LHCN-M2 (cell line): ENCODE measurements at places on chromosomes 13 and 19. TPM values are rescaled to one million over a fixed set of nuclear protein-coding genes. Genes with fewer than 3 reads are reported as not detected.

The SHC2 gene
- total RNA-seq: 0.32 and 0.57 TPM in 2 replicates

The B9D2 gene
- total RNA-seq: 3.7 and 5.3 TPM in 2 replicates

The FOSB gene
- total RNA-seq: 0.32 and 0.34 TPM in 2 replicates

The FCGBP gene
- total RNA-seq: 0.06 and 0.13 TPM in 2 replicates

DNA sequence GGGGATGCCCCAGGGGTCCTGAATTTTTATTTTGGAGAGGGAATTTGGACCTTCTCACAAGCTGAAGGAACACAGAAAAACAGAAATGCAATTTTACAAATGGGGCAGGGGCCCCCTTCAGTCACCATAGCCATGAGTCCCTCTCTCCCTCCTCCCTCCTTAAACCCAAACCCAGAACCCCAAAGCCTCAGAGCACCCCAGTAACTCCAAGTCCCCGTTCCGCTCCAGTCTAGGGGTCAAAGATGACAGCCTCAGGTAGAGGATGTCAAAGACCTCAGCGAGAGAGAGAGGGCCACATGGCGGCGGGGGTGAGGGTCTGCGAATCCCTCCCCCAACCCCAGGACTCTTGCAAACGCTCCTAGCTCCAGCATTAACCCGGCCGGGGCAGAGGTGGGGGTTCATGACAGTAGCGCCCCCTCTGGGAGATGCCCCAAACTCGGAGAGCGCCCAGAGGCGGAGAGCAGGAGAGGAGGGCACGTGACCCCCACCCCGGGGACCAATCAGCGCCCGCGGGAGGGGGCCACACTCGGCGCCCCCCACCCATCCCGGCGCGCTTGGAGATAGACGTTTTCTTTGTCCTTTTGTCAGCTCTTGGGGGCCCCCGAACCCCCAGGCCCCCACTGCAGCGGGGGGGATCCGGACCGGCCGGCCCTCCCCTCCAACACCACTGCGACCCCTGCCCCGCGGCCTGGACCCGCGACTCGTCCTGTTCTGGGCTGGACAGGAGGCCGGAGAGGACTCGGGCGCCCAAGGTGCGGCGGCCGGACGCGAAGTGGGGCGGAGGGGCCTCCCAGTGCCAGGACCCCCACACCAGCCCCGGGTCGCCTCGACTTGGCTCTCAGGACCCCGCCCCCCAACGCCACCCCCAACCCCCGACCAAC lies 20.8 kb upstream of the SEMA6B start:
- no peak for DNase-seq

GRCh38 chr13:39729156-39729555 lies 73.7 kb downstream of the COG6 start:
- no peak for DNase-seq

DNA sequence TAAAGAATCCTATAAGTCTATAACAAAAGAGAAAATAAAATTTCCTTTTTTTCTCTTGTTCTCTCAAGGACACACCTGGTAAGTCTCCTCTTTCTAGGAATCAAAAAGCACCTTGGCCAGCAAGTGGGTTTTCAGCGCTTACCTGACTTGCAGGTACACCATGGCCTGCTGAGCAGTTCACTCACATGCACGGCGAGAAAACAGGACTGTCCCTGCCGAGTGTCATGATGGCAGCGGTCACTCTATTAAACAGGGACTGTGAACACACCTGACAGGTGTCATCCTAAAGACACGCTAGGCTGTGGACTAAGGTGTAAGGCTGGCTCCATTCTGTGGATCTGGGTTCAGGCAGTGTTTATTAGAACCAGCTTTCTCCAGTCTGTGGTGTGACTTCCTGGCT lies 170.2 kb downstream of the TEX29 start:
- no peak for DNase-seq

DNA sequence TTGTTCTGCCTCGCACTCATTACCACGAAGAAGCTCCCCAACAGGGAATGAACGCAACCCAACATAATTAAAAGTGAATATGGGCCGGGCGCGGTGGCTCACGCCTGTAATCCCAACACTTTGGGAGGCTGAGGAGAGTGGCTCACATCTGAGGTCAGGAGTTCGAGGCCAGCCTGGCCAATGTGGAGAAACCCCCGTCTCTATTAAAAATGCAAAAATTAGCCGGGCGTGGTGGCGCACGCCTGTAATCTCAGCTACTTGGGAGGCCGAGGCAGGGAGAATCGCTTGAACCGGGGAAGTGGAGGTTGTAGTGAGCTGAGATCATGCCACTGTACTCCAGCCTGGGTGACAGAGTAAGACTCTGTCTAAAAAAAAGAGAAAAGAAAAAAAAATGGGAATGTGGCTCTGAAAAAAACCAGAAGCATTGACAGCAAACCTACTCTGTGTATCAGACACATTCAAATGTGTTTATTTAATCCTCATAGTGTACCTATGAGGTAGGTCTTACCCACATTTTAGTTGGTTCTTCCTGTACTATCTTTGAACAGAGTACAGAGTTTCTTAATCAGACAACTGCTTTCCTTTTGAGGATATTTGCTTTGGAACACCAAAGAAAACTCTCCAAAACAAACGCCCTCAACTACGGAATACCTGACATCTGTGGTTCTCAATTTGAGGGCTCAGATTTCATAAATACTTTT lies 70.0 kb downstream of the NUFIP1 start:
- no peak for DNase-seq

- no peak for DNase-seq
These were observed 23.7 kb upstream of the GPR18 start for GRCh38 chr13:99281811-99282263.

GRCh38 chr13:99065235-99066015 lies 87.6 kb upstream of the DOCK9 start:
- no peak for DNase-seq

- peak; percentile 21 for DNase-seq
These were observed 27.1 kb downstream of the MBNL2 start for GRCh38 chr13:97249093-97249795.

- peak; percentile 78 for DNase-seq
These were observed 10.2 kb downstream of the DHRS12 start for GRCh38 chr13:51793570-51794271.

DNA sequence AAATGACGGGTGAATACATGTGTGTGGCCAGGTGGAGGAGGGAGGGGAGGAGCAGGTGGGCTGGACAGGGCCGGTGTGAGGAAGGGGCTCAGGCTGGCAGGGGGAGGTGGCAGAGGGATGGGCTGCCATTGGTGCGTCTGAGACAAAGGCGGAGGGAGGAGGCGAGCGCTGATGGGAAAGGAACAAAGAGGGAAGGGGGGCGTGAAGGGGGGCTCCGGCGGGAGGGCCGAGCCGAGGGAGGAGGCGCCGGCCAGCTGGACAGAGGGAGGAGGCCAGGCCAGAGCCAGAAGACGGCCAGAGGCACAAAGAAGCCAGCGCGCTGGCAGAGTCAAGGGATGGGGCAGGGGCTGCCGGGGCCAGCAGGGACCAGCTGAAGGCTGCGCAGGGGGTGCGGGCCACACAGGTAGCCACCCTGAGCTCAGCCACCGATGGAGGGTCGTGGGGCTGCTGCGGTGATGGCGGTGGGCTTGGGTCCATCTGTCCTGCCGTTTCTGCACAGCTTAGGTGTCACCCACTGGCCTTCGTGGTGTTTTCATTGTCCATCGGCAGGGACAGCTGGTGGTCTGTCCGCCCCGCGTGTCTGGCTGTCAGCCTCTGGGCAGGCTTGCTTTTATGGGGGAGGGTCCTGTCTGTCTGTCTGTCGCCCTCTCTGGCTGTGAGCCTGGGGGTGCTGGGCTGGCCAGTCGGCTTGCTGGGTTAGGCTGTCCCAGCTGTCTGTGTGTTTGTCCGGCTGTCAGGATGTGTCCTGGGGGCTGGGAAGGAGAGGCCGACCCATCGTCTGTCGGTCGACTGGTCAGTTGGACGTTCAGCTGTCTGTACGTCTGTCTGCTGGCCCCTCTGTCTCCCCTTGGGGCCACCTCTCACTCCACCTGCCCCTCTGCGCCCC lies 2.2 kb downstream of the APC2 start:
- no peak for DNase-seq

- DNase-seq: peak; percentile 11
These were observed 29.6 kb downstream of the VWA8 start for GRCh38 chr13:41931337-41931736.

- DNase-seq: peak; percentile 11
These were observed 13.6 kb upstream of the GALP start for GRCh38 chr19:56162258-56162657.

DNA sequence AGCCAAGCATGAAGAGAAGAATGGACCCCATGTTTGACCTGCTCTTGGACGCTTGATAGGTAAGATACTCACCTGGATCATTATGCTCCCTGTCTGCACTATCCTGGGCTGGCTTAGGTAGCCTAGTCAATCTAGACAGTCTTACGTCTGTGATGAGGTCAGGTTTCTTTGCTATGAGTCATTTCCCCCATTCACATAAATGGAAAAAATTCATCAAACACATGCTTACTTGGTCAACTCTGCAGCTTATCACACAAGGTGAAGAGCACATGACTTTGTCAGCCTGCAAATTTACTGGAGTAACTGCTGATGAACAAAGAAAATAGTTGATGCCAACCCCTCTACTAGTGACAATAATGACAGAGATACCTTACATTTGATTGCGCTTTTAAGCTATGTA lies 170.0 kb downstream of the NUFIP1 start:
- DNase-seq: peak; percentile 72

- DNase-seq: no peak
These were observed 38.0 kb upstream of the ZNF573 start for GRCh38 chr19:37817180-37817981.

DNA sequence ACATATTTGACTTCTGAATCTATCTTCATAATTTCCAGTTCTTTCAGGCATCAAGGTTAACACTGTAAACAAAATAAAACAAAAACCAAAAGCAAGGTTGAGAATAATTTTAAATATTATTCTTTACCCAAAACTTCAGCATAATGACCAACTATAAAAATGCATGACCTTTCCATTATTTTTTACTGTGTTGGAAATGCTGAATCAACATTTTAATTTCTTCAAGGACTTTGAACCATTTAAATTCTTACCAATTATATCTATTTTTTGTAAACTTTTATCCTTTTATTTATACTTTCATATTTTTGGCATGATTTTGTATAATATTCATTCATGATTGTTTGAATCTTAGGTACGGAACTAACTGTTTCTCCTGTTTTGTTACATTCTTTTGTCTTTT lies 6.9 kb downstream of the ZNF585A start:
- DNase-seq: no peak

DNA sequence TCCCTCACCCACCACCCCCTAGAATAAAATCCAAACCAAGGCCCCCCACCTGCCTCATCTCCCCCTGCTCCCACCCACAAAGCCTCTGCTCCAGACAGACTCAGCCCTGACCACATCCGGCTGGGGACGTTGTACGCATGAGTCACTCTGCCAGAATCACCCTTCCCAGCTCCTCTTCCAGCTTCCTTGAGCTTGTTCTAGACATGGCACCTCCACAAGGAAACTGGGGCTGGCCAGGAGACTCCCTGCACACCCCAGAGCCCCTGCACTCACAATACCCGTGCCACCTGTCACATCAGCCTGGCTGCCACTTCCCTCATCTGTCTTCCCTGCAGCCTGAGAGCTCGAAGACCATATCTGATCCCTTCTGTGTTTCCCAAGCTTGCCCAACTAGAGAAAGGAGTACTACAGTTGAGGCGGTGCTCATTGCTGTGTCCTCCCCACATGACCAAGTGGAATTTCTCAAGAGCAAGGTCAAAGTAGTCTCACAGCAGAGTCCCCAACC lies 9.7 kb downstream of the DEDD2 start:
- DNase-seq: peak; percentile 78

- no peak for DNase-seq
These were observed 16.4 kb downstream of the FBN3 start for GRCh38 chr19:8132858-8133458.

- DNase-seq: no peak
These were observed 471.0 kb downstream of the TBC1D4 start for GRCh38 chr13:75010941-75011340.

GRCh38 chr19:53624771-53625545 lies 6.8 kb upstream of the DPRX start:
- DNase-seq: no peak
